RWPE1 (cell line): ENCODE measurements at places on chromosomes 2 and 18.

DNA sequence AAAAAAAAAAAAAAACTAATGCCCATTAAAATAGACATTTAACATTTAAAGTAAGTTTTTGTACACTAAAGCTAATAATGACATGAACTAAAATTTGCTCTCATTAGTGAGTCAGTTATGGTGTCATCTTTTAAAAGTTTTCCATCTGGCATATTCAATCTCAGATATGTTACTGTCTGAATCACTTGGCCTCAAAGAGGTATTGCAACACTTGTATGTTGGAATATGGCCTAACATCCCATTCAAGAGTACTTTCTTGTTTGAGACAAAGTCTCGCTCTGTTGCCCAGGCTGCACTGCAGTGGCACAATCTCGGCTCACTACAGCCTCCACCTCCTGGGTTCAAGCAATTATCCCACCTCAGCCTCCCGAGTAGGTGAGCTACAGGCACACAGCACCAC is 169.7 kb downstream of the TMEM163 start:
- DNase-seq: peak; percentile 31

GRCh38 chr18:5975111-5976002 is 80.0 kb upstream of the TMEM200C start:
- no peak for DNase-seq

GRCh38 chr2:71772510-71773172 is 319.3 kb downstream of the DYSF start:
- no peak for DNase-seq

DNA sequence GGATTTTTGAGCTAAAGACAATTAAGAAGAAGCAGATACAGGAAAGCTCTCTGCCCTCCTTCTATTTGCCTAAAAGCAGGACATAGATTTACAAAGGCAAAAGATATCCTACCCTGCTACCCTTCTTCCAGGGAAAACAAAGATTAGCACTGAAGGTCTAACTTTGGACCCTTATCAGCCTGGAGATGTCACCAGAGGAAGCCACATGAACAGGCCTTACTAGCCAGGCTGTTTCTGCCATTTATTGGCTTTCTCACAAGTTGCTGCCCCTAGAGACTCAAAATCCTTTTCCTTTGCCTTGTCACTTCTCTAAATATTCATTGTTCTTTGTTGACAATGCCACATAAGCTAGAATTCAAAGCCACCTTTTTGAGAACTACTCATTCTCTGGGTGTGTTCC is 147.3 kb downstream of the B3GNT2 start:
- DNase-seq: no peak

DNA sequence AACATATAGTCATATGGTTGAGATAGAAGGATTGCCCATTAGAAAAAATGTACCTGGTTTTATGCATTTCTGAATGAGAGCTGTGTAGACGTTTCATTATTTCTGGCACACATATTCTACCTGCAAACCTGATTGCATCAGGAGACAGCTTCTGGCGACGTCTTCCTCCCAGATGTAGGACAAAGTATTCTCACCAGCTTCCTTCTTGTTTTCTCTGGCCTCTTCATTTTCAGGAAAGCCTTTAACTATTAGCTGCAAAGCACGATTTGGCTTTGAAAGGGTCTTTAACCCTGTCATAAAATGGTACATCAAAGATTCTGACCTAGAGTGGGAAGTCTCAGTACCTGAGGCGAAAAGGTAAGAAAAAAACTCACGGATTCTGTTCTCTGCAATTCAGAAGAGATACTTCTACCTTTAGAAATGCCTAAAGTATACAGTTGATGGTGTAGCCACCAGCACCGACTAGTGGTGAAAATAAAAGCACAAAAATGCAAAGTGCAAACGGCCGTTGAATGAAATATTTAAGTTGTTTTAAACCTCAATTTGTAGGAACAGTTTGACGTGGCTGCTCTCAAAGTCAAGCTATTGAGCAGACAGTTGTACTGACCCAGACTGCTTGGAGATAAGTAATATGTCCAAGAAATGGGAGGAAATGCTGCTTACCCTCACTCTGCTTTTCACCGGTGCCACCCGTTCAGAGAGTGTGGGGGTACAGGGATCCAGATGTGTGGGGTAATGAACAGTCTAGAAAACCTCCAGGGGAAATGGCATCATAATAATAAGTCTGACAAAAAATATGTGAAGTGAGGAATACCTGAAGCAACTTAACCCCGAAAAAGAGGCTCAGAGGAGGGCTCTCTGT is 20.2 kb downstream of the IL18RAP start:
- DNase-seq: peak; percentile 12

DNA sequence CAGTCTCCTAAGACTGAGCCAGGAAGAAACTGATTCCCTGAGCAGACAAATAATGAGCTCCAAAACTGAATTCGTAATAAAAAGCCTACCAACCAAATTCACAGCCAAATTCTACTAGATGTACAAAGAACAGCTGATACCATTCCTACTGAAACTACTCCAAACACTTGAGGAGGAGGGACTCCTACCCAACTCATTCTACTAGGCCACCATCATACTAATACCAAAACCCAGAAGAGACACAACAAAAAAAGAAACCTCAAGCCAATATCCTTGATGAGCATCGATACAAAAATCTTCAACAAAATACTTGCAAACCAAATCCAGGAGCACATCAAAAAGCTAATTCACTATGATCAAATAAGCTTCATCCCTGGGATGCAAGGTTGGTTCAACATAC is 20.0 kb downstream of the RNU4ATAC start:
- DNase-seq: no peak

GRCh38 chr2:96538487-96539214 is 2.1 kb downstream of the ARID5A start:
- DNase-seq: no peak

GRCh38 chr2:3078684-3079083 is 298.9 kb downstream of the EIPR1 start:
- peak; percentile 8 for DNase-seq

- peak; percentile 17 for DNase-seq
Observed at GRCh38 chr2:178796079-178796677, 11.0 kb downstream of the TTN start.

DNA sequence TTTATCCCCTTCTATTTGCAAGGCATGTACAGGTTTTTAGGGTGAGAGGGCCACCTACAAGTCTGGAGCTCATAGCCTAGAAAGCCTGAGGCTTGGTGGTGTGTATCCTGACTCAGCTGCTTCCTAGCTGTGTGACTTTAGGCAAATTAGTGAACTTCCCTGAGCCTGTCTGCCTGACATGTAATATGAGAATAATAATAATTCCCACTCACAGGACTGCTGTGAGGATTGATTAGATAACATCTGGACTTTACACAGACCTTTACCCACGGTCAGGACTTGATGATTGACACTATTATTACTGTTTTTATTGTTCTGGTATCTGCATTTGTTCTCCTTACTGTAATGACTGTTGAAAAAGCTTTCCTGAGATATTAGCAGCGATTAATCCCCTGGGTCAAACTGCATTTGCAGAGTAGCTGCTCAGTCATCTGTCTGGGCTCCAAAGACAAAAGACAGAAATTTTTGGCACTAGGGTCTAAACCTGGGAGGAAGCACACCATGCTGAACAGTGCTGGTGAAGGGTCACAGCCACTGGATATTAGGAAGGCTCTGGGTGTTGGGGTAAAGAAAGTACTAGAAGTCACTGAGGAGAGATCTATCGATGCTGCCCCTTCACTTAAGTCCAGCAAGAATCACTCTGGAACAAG is 276.5 kb upstream of the FN1 start:
- DNase-seq: no peak
